ENCODE measurements at places on chromosomes 2 and 18.

DNA sequence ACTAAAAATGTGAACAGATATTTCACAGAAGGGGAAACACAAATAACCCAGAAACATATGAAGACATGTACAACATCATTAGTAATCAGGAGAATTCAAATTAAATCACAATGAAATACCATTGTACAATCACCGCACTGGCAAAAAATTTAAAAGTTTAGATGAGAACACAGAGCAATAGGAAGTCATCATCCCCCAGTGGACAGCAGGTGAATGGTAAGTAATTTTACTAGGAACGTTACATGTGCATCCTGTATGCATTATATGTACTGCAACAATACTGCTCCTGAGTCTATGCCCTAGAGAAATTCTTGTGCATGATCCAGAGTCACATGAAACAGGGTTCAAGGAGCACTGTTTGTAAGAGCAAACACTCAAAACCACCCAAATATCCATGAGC is 713.8 kb downstream of the NRXN1 start:
- DNase-seq = no peak

- DNase-seq = no peak
Observed at GRCh38 chr2:142724713-142725349, 152.6 kb upstream of the KYNU start.

GRCh38 chr2:60486067-60486466 is 67.4 kb downstream of the BCL11A start:
- DNase-seq = no peak

GRCh38 chr2:10452312-10452711 is 4.2 kb upstream of the ODC1 start:
- no peak for DNase-seq

- no peak for DNase-seq
Observed at GRCh38 chr2:207819021-207819797, 49.5 kb upstream of the FZD5 start.

DNA sequence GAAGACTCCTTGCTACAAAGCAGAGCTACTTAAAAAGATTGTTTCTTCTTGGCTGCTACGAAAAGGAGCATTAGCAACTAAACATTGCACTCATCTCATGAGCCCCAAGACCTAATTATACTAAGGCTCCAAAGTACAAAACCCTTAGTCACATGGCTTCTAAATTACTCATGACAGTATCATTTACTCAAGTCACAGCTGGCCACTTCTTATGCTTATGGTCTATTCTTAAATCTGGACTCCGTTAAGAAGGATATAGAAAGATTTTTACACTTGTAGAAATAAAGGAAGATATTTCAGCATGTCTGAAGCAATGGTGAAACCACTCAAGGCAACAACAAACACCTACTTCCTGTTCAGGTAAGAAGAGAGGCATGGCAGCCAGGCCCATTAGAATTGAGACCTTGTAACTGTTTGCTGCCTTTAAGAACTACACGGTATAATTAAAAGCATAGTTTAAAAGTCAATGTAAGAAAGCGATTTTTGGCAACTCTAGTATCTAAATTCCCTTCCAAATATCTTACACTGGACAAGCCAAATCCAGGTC is 12.7 kb downstream of the ANKRD44 start:
- DNase-seq = no peak

DNA sequence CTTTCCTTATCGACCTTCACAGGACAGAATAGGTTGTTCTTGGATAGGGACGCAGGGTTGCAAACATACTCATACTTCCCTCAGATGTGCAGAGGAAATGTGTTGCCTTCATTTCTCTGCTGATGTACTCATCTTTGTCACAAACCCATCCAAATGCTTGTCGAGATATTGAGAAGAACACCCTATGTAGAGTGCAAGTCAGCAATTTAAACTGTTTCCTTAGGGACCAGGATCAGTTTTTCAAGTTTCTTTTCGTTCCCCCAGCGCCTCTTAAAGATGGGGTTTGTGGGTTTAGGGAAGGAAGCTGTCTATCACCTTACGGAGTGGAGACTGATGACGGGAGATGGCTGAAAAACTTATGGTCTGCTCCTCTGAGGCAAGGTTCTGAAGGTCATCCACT is 474.2 kb downstream of the EPHA4 start:
- DNase-seq = no peak

- no peak for DNase-seq
Observed at GRCh38 chr2:237352279-237352845, 61.6 kb downstream of the COL6A3 start.

DNA sequence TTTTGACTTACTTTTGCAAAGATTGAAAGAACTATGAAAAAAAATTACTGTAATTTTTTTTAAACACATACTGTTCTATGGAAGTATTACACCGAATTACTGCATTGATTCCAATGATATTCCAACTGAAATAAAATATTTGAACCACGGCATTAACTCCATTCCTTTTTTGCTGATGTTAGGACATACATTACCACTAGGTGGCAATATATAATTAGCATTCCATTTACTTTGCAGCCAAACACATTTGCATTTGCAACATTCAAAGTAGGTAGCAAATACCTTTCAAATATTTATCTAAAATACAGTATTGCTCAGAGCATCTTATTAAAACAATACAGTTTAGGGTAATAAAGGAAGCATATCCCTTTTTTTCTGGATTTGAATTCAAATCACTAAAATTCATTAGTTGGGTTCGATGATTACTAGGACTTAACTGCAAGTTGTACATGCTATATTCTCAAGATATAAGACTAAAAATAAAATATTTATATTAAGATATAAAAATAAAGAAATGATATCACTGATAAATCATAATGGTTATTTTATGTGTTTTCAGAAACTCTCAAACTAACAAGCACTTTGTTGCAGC is 31.3 kb downstream of the LANCL1 start:
- no peak for DNase-seq

- DNase-seq = no peak
Observed at GRCh38 chr18:59904011-59904601, 4.3 kb downstream of the PMAIP1 start.

Measured in stimulated activated CD8-positive, alpha-beta memory T cell treated with anti-CD3 and anti-CD28 coated beads, Interleukin-15, amount 100 ng/mL, for 24 hours (primary cell).